Panc1 (cell line): ENCODE measurements at places on chromosomes 7 and 10. TPM values are rescaled to one million over a fixed set of nuclear protein-coding genes. Genes with fewer than 3 reads are reported as not detected.

GRCh38 chr7:107725138-107725740 lies 18.7 kb upstream of the CBLL1 start:
- peak; percentile 32 for DNase-seq

GRCh38 chr7:128458956-128459355 lies 3.3 kb downstream of the HILPDA start:
- no peak for DNase-seq

DNA sequence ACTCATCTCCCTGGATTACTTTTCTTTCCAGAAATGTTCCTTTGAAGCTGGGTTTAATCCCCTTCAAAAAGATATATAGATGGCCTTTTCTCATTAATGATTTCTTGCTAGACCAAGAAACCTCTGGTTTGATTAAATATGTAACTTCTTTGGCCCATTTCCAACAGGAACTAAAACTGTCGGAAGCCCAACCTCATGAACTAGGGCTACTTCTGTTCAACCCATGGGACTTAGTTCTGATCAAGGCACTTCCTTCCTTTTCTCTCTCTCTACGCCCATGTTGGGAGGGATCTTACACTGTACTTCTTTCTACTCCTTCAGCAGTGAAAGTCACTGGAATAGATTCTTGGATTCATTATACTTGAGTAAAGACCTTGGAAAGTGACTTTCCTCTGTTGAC lies 83.6 kb downstream of the TMEM106B start:
- no peak for DNase-seq

DNA sequence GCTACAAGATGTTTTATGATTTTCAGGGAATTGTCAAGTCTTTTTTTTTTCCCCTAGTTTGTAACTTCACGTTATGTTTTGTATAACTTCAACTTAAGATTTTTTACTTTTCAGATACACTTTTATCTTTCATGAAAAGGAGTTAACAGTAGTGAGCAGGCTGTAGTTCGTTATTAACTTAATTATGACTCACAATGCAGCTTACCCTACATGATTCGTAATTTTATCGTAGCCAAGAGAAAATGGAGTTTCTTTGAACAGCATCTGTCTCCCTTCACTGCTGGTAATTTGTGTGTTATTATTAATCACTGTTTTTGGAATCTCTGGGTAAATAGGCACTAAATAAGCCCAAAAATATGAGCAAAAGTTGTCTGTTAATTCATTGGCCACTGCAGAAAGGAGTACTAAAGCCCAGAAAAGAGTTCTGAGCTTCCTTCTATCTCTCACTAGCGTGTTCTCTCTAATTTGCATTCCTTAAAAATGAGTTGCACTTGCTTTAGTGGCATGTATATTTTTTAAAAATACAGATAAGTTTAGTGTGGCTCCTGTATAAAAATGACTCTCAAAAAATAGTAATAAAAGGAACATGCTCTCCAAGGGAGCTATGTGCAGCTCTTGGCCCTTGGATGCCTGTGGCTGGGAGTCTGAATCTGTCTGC lies 36.1 kb downstream of the RALA start:
- no peak for DNase-seq

GRCh38 chr7:99699946-99700345 lies 20.1 kb upstream of the CYP3A5 start:
- no peak for DNase-seq

- no peak for DNase-seq
Observed at GRCh38 chr7:128913870-128914565, 3.5 kb upstream of the KCP start.

GRCh38 chr7:75727881-75728593 lies 10.7 kb downstream of the HIP1 start:
- no peak for DNase-seq

DNA sequence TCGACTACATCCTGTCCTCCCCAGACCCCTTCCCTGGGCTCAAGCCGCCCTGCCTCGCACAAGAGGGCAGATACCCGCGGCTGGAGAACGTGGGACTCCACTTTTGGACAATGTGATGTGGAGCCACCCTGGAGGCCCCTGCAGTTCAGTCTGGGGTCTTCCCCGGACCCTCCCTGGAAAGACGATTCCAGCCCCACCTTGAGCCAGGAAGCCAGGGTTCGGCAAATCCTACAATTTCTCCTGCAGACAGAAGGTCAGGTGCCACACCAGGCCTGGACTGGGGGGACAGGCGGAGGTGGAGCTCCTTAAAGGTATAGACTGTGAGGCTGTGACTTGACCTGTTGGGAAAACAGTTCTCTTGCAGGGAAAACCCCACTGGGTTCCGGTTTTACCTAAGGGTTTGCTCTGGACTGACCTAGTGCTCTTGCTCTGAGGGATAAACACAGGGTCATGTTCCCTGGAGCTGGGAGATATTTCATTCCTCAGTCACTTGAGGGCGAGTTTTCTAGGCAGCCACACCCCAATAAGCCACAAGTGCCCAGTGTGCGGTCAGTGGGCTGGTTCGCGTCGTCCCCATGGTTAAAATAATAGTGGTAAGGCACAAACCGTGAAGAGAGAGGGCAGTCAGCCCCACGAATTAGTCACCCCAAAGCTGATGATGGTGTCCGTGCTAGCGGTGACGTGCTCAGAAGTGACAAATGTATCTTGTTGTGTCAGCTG lies 1.6 kb downstream of the FOXL3 start:
- no peak for DNase-seq

GRCh38 chr10:47023237-47024045 lies 112.2 kb downstream of the PTPN20 start:
- no peak for DNase-seq

GRCh38 chr7:12162415-12163113 lies 48.5 kb upstream of the TMEM106B start:
- peak; percentile 75 for DNase-seq

GRCh38 chr10:101858723-101859500 lies 15.3 kb upstream of the KCNIP2 start:
- no peak for DNase-seq

GRCh38 chr7:25391295-25391861 lies 163.1 kb upstream of the NPVF start:
- no peak for DNase-seq

GRCh38 chr7:32047075-32047474 lies 23.1 kb downstream of the PDE1C start:
- no peak for DNase-seq

DNA sequence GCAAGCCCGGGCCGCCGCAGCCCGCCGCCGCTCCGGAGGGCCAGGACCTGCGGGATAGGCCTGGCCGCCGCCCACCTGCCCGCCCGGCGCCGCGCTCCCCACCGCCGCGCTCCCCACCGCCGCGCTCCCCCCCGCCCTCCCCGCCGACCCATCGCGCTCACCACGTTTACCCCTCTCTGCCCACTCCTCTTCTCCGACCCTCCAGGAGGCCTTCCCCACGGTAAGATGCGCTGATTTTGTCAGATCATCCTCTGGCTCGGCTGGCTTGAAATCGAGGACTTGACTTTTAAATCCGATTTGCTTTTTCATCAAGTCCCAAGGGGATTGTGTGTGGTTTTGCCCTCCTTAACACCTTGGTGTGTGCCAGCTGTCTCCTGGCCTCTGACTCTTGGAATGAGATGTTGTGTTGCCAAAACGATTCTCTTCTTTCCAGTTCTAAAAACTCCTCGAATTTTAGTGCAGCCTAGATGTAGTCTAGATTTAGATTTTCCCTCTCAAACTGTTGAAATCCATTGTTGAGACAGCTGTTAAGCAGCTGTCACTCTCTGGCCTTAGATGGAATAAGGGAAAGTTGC lies 738 bp downstream of the POM121 start:
- no peak for DNase-seq

DNA sequence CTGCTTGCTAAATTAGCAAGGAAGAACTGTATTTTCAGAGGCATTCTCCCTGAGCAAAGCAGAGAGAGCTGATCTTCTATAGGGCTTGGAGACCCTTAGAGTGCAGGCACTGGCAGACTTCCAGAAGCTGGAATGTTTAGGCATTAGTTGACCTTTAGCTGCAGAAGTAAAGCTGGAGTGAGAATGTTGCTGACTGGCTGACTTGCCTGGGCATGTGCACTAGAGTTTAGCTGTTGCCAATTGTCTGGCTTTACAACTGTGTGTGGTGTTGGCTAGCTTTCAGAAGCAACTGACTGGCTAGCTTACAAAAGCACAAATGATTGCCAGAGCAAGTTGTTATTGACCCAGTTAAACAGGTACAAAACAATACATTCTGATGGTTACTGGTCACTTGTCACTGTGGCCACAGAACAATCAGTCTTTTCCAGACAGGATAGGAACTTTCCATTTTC lies 25.1 kb downstream of the FAM13C start:
- DNase-seq, result no peak

GRCh38 chr7:89798599-89798996 lies 355.7 kb upstream of the STEAP1 start:
- DNase-seq, result no peak

Gene ABCF2
- 64.4 TPM for total RNA-seq

Gene CTAGE4
- 5.9 TPM for total RNA-seq

Gene SLC29A4
- total RNA-seq, result 38.9 TPM

Gene INHBA
- 0.28 TPM for total RNA-seq

Gene UCMA
- total RNA-seq, result not detected
